ENCODE measurements at places on chromosomes 5 and 9.

DNA sequence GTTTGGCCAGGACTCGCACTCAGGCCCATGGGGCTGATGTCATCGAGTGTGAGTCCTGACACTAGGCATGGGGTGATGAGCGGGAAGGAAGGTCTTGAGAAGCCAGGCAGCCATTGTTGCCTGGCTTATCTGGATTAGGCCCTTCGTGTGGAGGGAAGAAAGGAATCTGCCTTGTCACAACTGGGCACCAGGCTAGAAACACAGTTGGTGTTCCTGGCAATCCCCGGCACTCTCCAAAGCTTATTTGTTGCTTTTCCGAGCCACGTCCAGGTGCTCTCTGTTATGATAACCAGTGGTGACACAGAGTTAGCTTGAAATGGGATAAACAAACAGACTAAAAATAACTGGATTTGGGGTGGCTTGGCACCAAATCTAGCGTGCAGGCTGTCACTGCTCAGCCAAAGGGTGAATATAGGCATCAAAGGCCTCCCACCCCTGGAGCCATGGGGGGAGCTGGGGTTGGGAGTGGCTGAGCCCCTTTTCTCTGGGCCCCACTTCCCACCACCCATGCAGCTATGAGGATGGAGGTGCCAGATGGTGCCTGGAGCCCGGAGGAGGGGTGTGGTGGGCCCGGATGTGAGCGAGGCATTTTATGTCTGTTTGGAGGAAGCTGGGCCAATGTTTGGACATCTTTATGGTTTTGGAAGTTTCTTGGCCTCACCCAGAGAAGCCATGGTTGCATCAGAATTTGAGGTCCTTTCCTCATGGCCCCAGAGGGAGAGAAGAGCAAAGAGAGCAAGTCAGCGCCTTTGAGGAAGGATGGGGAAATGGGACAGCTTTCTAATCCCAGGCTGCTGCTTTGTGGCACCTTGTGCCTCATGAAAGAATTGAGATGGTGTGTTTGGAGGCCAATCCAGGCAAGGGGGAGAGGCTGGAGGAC, 98.0 kb upstream of the PITX1 start:
- no peak for DNase-seq

DNA sequence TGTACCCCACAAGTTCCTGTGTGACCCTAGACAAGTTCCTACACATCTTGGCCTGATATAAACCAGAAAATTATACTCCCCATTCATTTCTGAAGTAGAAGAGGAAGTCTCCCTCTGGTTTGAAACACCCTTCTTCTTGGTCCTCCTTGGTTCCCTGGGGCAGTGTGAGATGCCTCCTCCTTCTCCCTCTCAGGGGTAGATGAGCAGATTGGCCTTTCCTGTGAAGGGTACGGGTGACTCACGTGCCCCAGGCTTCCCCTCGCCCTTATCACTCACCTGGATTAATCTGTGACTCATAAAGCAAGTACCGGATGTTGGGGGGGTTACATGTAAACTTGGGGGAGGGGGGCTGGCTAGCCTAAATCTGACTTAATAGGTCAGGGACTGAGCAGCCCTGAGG, 11.1 kb upstream of the AQP3 start:
- peak; percentile 76 for DNase-seq

DNA sequence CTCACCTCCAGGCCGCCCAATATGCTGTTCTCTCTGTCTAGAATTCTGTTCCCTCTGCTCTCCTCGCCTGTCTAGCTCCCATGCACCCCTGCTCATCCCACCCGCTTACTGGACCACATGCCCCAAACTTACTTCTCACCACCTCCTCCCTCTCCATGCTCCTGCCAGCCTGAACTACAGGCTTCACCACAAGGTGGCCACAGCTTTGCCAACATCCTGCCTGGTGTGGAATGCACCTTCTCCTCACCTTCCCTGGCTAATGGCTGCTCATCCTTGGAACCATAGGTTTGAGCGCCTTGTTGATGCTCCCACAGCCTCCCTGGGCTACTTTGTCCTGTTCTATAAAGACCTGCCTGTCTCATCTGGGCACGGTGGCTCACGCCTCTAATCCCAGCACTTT, 9.6 kb downstream of the LAMC3 start:
- DNase-seq: no peak

- no peak for DNase-seq
Observed at GRCh38 chr9:92455217-92455616, 27.1 kb downstream of the ASPN start.

GRCh38 chr5:163409384-163409783, 28.0 kb upstream of the CCNG1 start:
- DNase-seq: no peak

GRCh38 chr5:96142786-96143434, 181.3 kb upstream of the ELL2 start:
- DNase-seq: no peak
